ENCODE measurements at places on chromosomes 6 and 20. TPM values are rescaled to one million over a fixed set of nuclear protein-coding genes. Genes with fewer than 3 reads are reported as not detected.

The SLC17A1 gene
- not detected for total RNA-seq

GRCh38 chr6:61989616-61990015 lies 296.4 kb downstream of the KHDRBS2 start:
- no peak for DNase-seq

The MUC22 gene
- not detected for total RNA-seq

- DNase-seq, result no peak
These were observed 161.4 kb downstream of the DNAH8 start for GRCh38 chr6:38876475-38876874.

The FAM184A gene
- total RNA-seq, result 7.6 TPM

GRCh38 chr6:15079288-15079817 lies 166.5 kb upstream of the JARID2 start:
- DNase-seq, result no peak

The SRMS gene
- total RNA-seq, result not detected

The TMEM244 gene
- total RNA-seq, result not detected

GRCh38 chr6:158977382-158977781 lies 22.6 kb downstream of the RSPH3 start:
- DNase-seq, result no peak

DNA sequence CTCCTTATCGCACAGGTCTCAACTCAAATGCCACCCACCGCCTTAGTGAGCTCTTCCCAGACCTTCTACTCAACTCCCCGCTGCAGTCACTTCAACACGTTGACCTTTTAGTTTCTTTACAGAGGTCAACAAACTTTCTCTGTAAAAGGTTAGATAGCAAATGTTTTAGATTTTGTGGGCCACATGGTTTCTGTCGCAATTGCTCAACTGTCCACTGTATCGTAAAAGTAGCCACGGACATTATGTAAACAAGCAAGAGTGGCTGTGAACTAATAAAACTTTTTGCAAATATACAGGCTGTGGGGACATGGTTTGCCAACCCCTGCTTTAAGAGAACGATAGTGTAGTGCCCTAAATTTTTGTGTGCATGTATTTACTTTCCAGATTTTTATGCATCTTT lies 247.6 kb upstream of the TSHZ2 start:
- DNase-seq, result no peak

DNA sequence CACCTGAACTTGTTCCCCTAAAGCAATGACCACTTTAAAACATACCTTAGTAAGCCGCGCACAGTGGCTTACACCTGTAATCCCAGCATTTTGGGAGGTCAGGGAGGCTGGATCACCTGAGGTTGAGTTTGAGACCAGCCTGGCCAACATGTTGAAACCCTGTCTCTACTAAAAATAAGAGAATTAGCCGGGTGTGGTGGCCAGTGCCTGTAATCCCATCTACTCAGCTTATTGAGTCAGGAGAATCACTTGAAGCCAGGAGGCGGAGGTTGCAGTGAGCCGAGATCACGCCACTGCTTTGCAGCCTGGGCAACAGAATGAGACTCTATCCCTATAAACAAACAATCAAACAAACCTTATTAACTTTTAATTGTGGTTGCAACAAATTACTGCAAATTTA lies 1.6 kb upstream of the RAET1E start:
- DNase-seq, result no peak

DNA sequence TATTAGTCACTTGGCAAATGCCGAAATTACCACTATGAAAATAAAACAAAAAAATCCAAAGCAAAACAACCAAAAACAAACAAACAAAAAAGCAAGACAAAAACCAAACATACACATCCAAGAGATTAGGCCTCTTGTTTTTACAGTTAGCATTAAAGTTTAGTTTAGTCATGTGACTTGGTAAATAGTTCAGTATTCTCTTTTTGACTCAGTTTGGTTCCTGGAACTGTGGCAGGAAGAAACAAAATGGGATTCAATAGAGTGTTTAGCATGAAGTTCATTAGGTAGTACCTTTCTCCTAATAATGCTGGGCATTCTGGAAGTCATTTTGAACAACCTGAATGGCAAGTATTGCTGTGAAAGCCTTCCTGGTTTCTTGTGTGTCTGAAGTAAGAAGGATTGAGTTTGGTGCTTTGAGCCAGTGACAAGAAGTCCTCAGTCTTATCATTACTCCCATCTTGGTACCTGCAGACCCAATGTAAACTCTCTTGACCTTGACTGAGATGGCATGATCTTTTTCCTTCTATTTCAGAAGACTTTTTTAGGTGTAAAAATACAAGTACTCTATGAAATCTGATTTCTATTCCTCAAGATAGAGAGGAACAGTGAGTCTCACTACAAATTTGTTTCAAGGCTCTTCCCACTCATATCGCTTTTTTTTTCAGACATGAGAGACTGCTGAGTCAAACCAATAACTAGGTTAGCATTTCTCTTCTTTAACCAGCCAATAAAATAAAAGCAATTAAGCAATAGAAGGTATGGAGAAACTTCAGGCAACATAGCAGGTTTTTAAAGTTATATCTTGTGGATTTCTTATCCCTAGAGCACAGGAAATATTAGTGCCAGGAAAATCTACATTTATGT lies 223.6 kb upstream of the PREP start:
- no peak for DNase-seq

The TMEM217 gene
- total RNA-seq, result 0.26 TPM

GRCh38 chr20:44319839-44320422 lies 8.9 kb upstream of the FITM2 start:
- DNase-seq, result no peak

The WASF1 gene
- 11.6 TPM for total RNA-seq

DNA sequence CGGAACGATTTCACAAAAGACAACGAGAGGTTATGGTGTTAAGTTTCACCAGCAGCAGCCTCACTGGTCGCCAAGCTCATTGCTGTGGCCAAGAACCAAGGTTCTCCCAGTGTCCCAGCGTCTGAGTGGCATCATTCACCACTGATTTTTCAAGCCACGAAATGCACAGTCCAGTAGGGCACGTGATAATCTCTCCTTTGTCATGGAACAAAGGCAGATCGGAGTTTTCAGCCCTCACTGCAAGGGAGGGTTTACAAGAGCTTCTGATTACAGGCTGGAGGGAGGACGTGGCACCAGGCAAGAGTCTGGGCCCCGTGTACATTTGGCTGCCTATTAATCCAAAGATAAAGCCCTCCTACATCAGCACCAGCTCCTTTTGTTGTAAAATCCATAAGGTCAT lies 2.0 kb downstream of the CD24 start:
- DNase-seq, result no peak

DNA sequence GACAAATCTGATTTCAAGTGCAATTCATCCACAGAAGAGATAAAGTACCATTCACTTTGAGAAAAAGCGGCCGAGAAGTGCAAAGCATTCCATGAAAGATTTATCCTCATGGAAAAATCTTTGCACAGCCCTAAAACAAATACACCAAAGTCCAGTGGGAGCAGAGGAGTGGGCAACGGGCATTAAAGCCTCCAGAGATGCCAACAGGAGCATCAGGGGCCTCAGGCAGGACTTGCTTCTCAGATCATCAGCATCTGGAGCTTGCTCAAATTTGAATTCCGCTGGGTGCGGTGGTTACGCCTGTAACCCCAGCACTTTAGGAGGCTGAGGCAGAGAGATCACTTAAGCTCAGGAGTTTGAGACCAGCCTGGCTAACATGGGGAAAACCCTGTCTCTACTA lies 110.7 kb upstream of the NFATC2 start:
- no peak for DNase-seq

The FAM209B gene
- total RNA-seq, result 0.52 TPM

- no peak for DNase-seq
These were observed 13.6 kb upstream of the HLA-C start for GRCh38 chr6:31285486-31285885.

GRCh38 chr6:33105386-33105785 lies 29.6 kb downstream of the HLA-DPB1 start:
- DNase-seq, result no peak

- no peak for DNase-seq
These were observed 137.2 kb downstream of the B3GAT2 start for GRCh38 chr6:70819646-70820045.

DNA sequence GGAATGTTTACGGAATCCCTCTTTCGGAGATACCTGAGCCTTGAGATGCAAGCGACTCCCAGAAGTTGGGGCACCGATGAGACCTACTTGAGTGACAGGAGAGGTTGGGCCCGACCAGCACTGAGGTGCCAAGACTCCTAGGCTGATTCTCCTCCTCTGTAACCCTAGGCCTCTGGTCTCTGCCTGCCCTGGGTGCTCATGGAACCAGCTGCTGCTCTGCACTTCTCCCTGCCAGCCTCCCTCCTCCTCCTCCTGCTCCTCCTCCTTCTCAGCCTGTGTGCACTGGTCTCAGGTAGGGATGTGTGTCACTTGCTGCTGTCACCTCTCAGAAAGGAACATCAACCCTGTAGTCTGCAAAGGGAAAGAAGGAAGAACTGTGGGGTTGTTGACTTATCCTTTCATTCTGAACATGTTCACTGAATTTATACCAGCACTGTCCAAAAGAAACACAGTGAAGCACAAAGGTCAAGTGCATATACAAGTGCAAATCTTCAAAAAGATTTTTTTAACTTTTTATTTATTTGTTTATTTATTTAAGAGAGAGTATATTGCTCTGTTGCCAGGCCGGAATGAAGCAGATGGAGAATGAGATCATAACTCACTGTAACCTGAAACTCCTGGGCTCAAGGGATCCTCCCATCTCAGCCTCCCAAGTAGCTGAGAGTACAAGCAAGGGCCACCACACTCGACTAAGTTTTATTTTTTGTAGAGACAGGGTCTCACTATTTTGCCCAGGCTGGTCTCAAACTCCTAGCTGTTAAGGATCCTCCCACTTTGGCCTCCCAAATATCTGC lies 913 bp downstream of the BTN2A2 start:
- DNase-seq, result no peak

The SLC22A2 gene
- total RNA-seq, result 0.75 TPM

GRCh38 chr6:110328259-110328658 lies 29.9 kb downstream of the METTL24 start:
- DNase-seq, result no peak

- DNase-seq, result no peak
These were observed 3.0 kb upstream of the IL17A start for GRCh38 chr6:52183131-52183713.

DNA sequence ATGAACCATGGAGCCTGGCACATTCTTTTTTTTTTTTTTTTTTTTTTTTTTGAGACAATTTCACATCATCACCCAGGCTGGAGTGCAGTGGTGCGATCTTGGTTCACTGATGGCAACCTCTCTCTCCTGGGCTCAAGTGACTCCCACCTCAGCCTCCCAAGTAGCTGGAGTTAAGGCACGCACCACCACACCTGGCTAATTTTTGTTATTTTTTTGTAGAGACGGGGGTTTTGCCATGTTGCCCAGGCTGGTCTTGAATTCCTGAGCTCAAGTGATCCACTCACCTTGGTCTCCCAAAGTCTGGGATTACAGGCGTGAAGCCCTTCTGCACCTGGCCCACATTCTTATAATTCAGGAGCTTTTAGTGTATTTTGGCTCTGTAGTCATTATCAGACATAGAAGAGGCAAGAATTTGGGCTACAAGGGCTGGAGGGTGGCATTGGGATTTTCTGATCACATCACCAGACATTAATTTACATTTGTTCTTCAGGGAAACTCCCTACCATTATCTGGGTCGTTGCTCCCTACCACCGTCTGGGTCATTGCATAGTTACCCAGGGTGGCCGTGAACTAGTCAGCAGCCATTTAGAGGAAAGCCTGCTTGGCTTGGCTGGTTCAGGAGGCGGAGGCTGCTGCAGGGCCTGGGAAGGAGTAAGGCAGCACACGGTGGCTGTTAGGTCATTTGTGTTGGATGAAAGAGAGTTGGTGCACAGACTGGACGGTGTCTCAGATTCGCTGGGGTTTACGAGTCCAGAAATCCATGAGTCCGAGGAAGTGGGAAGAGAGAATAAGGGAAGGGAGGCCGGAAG lies 17.6 kb downstream of the ARID1B start:
- no peak for DNase-seq

DNA sequence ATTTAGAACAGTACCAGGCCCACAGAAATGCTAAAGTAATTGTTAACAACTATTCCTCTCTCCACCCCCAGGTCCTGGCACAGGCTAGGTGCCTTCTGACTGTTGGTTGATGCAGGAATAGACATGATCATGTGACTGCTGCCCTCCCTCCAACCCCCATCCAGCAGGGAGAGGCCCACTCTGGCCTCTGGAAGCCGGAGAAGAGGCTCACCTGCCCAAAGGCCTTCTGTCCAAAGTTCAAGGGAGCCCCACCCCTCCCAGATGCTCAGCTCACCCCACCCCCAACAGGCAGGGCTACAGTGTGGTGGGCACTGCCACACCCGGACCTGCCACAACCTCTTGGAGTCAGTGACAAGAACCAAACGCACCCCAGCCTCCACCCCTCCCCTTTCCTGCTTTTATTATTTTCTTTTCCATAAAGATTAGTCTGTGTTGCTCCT lies 26.9 kb upstream of the FOXP4 start:
- DNase-seq, result no peak

DNA sequence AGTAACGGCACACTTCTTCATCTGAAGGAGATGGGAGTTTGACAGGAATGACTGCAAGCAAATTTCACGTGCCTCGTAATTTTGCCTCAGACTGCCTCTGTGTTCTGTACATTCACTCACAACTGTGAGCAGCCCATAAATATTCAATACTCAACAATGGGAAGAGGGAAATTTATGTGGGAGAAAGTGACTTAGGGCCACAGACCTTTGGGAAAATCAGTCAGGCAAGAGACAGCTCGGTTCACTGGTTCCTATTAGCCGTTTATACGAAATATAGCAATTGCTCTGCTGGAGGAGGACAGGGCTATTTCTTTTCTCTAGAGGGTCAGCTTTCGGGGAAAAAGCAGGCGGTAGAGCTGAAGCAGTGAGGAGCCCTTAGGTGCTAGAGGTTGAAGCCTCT lies 28.0 kb downstream of the OPN5 start:
- DNase-seq, result no peak

The HCK gene
- 36.6 TPM for total RNA-seq

GRCh38 chr20:38260025-38260377 lies 534 bp downstream of the KIAA1755 start:
- no peak for DNase-seq

The SPAG4 gene
- 3.0 TPM for total RNA-seq

DNA sequence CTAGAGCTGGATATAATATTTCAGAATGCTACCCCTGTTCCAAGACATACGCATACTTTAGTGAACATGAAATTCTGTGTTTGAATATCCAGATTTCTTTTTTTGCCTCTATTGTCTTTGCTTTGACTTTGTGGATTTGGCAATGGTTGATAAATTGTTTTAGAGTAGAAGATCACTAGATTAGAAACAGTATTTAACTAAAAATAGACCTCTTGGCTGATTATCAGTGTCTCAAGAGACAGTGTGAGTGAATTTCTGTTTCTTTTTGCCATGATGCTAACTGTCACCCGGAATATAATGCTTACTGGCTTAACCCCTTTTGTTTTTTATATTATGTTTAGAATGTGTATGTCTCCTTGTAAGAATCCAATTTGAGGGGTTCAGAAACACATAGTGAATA lies 102.5 kb downstream of the PLCB1 start:
- no peak for DNase-seq

DNA sequence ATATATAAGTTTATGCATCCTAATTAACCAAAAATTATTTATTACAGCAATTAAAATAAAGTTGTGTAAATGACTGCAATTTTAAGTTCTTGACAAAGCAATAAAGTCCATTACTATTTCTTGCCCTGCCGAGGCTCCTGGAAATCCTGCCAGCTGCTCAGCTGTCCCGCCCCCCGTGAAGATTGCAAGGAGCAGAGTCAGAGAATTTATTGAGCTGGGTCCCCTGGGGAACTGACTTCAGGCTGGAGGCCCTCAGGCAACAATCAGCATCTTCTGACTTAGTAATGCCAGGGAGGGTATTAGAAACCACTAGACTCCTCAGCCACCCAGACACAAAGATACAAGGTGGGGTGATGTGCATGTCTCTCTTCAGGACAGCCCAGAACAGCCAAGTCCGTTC lies 92.3 kb downstream of the EDN3 start:
- no peak for DNase-seq

Measured in esophagus muscularis mucosa (tissue), 4 donors.